Stimulated activated CD8-positive, alpha-beta memory T cell treated with anti-CD3 and anti-CD28 coated beads, Interleukin-4, amount 100 ng/mL, for 1 hour (primary cell): ENCODE measurements at places on chromosomes 6 and 20.

- no peak for DNase-seq
Observed at GRCh38 chr20:47676912-47677634, 108.2 kb downstream of the SULF2 start.

GRCh38 chr6:151690303-151690702 lies 117.2 kb upstream of the ESR1 start:
- no peak for DNase-seq

- DNase-seq = no peak
Observed at GRCh38 chr6:84764332-84765049, at the start of gene TBX18. TBX18 (minus strand) TSS chr6:84764598; CDS start chr6:84764181, 417 bp downstream.

GRCh38 chr6:63883597-63883996 lies 248.0 kb downstream of the PHF3 start:
- no peak for DNase-seq

GRCh38 chr6:137399881-137400443 lies 94.2 kb downstream of the OLIG3 start:
- no peak for DNase-seq
